ENCODE measurements at places on chromosomes 6 and 20.

DNA sequence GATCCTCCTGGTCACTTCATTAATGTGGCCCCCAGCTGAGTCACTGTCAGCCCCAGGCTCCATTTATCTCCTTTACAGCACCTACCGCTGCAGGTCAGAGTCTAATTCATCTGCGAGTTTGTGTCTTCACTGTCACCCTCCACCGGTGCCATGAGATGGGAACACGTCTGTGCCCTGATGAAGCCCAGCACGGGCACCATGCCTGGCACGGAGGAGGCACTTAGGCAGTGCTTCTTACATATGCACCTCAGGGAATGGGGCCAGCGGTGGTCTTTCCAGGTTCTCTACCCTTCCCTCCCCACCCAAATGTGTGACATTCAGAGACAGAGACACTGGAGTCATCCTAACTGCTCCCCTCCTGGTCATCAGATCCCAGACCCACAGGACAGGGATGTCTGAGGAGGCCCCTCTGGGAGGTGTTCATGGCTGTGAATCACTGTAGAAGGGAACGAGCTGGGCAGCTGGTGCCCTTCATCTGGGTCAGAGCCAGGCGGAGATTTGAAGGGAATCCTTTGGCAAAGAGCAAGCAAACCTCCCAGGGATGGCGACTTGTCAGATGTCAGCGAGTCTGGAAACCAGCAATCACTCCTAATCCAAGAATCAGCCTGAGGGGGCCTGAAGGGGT lies 364.6 kb downstream of the PREX1 start:
- no peak for DNase-seq

DNA sequence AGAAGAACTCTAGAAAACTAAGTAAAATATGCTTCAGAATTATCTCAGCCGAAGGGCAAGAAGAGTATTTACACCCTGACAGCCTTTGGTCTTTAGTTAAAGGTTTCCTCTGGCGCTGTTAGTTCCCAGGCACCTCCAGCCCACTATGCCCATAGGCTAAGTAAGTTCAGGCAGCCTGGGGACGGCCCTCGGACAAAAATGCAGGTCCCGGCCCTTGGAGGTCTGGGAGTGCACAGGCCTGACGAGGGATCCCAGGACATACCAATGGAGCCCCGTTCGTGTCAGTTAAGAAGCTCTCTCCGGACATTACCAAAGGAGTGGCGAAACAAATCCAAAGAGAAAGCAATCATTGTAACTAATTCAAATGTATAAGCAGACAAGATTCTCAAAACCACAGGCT lies 311.8 kb downstream of the CD83 start:
- no peak for DNase-seq

GRCh38 chr6:147222160-147222838 lies 18.1 kb downstream of the STXBP5 start:
- DNase-seq, result no peak

DNA sequence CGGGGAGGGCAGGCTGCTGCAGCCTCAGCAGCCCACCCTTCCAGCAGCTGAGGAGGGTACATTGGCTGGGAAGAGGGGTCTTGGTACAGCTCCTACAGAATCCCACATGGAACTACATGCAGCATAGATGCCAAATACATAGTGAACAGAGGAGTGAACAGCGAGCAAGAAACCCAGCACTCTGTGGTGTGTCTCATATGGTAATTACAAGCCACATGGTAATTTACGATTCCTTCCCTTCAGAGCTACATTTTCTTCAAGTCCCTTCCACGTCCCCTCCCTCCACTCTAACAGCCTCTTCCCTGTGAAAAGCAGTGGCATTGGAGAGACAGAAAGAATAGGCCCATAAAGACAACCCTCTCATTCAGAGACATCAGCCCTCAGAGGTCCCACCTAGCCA lies 167.7 kb downstream of the SYNDIG1 start:
- no peak for DNase-seq

- no peak for DNase-seq
Observed at GRCh38 chr20:17783671-17784070, 83.9 kb downstream of the BANF2 start.

DNA sequence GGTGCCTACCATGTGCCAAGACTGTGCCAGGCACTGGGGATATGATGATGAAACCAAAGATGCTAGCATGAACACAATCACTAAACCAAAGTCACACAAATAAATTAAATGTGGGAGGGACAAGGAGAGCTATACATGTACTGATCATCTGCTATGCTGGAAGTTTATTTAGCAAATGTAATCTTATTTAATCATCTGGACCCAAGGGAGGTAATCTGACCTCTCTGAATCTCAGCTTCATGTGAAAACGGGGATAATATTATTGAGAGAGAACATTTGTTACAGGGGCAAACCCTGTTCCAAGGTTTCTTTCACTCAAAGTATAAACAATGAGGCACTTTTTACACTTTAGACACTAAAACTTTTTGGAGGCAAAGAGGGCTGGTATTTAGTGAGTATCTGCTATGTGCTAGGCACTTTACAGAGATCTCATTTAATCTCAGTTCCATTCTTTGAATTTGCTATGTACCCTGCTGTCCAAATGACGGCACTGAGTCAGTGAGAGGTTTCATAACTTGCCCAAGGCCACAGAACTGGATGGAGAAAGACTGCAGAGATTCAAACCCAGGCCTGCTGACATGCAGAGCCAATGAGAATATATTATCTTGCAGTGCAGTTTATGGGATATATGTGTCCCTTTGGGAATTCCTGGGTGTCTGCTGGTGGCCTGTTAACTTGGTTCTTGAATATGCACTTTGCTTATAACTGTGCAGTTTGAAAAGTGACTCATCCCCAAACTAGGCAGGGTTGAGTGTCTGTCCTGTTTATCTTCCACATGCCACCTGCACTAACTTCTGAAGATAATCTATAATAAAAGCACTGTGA lies 3.3 kb upstream of the ASXL1 start:
- no peak for DNase-seq

DNA sequence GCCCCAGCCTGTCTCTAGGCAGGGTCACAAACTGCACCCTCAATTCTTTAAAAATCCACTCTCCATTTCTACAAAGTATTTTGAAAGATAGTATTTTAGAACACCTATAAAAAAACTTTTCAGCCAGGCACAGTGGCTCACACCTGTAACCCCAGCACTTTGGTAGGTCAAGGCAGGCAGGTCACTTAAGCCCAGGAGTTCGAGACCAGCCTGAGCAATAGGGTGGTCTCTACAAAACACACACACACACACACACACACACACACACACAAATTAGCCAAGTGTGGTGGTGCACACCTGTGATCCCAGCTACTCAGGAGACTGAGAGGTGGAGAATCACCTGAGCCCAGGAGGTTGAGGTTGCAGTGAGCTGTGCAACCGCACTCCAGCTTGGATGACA lies 30.2 kb downstream of the SLC23A2 start:
- no peak for DNase-seq

GRCh38 chr6:106064142-106064541 lies 22.0 kb upstream of the PRDM1 start:
- DNase-seq, result no peak

- DNase-seq, result no peak
Observed at GRCh38 chr6:165597821-165598220, 65.2 kb downstream of the PDE10A start.

GRCh38 chr20:47205577-47206123 lies 150.8 kb downstream of the ZMYND8 start:
- peak; percentile 71 for DNase-seq

DNA sequence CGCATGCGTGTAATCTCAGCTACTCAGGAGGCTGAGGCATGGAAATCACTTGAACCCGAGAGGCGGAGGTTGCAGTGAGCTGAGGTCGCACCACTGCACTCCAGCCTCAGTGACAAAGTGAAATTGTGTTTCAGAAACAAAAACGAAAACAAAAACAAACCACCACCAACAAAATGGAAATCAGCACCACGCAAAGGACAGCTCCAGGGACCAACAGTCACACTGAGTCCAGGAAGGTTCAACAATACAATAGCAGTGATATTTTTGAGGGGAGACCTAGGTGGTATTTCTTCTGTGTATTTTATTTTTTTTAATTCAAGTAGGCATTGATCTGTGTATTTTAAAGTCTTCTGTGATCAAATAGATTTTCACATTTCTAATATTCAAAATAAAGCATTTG lies 9.8 kb downstream of the HLA-F start:
- DNase-seq, result no peak

DNA sequence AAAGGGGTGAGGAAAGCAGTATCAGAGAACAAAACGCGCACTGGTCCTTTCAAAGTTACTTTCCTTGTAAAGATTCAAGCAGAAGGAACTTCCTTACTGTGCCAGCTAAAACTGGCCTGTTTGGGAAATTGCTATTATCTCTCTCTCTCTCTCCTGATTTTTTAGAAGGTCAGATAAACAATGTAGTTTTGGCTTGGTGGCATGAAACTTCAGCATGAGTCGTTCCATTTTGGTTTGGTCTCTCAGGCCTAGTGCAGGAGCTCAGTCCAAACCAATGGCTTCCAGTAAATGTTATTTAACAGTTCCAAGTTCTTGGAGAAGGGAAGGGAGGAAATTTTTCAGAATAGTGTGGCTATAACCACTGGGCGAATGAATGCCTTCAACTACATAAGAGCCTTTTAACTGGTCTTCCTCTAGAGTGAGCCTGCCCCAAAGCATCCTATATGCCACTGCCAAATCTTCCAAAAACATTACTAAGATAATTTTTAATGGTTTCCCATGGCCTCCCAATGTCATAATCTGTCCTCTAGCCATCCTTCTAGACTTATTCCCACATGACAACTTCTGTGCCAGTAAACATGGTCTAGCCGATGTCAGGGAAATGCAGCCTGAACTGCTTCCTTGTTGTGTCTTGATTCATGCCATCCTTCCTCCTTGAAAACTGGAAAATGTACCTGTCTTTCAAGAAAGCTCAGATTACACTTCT lies 9.1 kb upstream of the SNX9 start:
- DNase-seq, result no peak

GRCh38 chr6:135693811-135694370 lies 157.6 kb upstream of the PDE7B start:
- DNase-seq, result no peak

Measured in left colon (tissue), 2 donors.